Suppressor macrophage treated with lipopolysaccharide for 4 hours (primary cell): ENCODE measurements at places on chromosomes 3 and 15.

- no peak for DNase-seq
Observed at GRCh38 chr15:67132276-67132675, 66.9 kb downstream of the SMAD3 start.

DNA sequence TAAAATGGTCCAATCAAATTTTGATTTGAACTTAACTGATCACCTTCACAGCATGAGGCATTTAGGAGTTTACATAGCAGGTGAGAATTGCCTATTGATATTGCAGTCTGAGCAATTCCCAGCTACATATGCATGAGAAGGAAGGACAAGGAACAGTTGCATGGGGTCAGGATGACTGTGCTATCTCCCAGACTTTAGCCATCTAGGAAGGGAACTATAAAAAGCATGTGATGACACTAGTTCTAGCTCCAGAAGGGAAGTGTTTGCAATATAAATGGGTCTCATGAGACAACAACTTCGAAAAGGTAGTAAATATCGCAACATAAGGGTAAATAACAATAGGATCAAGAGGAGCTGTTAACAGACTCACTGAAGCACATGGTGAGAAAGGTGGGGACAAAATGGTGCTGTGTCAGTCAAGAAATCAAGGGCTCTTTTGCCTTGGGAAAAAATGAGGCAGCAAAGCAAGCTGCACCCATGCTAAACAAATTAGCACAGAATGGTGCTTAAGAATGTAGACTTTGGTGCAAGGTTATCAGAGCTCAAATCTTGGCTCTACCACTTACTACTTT lies 90.4 kb upstream of the SLC2A2 start:
- DNase-seq: no peak

- peak; percentile 34 for DNase-seq
Observed at GRCh38 chr15:99702895-99703602, 30.2 kb downstream of the LYSMD4 start.

DNA sequence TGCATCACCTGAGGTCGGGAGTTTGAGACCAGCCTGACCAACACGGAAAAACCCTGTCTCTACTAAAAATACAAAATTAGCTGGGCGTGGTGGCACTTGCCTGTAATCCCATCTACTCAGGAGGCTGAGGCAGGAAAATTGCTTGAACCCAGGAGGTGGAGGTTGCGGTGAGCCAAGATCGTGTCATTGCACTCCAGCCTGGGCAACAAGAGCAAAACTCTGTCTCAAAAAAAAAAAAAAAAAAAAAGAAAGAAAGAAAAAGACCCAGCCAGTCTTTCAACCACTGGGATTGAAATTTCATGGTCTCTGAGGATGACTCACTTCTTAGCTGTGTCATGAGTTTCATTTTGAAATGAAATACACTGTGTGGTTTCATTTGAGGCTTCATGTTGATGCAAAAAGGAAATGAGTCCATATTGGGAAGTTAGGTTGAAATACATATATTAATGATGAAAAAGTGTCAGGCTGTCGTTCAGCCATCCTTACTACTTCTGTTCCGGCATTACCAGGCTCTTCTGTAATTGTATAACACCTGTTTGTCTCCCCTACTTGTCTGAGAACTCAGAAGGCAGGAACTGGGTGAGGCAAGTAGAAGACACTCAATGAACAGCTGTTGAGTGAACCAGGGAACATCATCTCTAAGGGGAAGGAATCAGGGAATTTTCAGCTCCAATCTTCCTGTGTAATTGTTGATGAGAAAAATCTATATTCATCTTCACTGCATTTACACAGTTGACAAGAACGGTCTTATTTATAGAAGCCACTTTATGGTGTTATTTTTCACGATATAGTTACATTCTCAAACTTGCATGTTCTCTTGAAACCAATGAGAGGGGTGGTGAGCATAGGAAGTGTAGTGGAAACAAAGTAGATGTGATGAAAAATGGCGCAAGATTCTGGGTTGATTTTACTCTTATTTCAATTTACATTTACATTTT lies 87.4 kb downstream of the NFKBIZ start:
- peak; percentile 92 for DNase-seq

GRCh38 chr15:95850837-95851236 lies 479.7 kb upstream of the NR2F2 start:
- DNase-seq: no peak

DNA sequence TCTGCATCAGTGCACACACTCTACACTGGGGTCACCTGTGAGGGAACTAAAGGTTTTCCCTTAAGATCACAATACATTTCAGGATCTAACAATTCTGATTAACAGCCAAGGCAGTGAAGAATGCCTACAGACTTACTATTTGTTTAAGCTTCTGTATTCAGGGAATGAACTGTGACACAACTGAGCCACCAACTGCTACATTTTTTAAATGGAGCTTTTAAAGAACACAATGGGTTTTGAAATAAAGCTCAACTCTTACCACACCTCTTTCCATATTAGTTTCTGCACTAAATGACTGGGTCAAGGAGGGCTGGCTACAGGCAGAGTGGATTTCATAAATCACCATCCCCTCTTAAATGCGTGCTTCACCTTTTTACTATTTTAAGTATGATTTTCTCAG lies 100.2 kb downstream of the TMCC1 start:
- peak; percentile 44 for DNase-seq

DNA sequence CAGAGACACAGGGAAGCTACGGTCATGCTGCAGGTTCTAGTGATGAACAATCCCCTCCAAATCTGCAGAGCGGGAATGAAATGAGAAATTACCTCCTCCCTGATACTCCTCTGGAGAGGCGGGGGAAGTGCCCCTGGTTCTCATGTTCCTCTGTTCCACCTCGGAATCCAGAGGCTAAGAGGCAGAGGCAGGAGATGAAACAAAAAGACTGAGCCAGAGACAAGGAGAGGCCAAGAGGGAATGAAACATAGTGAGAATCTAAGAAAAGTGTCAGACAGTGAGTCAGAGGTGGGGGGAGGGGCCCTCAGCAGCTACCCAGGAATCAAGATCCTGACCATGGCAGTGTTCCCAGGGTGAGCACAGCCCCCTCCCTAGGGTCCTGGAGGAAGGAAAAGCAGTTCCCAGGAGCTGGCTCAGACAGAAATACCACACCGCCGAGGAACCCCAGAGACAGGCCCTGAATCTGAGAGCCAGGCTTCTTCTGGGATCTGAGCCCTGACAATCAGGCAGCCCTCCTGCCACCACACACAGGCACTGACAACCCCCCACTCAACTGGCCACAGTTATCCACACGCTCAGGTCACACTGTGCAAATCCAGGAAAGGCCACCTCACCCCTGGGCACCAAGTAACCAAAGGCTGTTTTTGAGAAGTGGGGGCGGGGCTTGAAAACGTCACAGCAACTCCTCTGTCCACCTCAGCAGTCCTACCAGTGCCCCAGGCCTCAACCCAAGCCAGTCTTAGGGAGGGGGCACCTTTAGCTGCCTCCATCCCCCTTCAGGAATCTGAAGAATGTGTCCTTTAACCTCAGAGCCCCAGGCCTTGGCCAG lies 2.4 kb downstream of the CSRNP1 start:
- peak; percentile 78 for DNase-seq

DNA sequence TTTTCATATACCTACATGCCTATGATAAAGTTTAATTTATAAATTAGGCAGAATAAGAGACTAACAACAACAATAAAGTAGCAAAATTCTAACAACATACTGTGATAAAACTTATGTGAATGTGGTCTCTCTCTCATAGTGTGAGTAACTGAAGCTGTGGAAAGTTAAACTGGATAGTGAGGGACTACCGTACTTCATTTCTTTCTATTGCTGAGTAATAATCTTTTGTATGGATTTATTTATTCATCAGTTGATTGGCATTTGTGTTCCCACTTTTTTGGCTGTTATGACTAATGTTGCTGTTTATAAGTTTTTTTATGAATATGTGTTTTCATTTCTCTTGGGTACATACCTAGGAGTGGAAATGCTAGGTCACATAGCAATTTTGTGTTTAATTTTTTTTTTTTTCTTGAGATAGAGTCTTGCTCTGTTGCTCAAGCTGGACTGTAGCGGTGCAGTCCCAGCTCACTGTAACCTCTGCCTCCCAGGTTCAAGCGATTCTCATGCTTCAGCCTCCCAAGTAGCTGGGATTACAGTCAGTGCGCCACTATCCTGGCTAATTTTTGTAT lies 41.0 kb downstream of the RNF111 start:
- no peak for DNase-seq

GRCh38 chr15:72970933-72971760 lies 81.1 kb upstream of the NEO1 start:
- no peak for DNase-seq

GRCh38 chr3:183734750-183735494 lies 37.3 kb downstream of the YEATS2 start:
- DNase-seq: no peak

DNA sequence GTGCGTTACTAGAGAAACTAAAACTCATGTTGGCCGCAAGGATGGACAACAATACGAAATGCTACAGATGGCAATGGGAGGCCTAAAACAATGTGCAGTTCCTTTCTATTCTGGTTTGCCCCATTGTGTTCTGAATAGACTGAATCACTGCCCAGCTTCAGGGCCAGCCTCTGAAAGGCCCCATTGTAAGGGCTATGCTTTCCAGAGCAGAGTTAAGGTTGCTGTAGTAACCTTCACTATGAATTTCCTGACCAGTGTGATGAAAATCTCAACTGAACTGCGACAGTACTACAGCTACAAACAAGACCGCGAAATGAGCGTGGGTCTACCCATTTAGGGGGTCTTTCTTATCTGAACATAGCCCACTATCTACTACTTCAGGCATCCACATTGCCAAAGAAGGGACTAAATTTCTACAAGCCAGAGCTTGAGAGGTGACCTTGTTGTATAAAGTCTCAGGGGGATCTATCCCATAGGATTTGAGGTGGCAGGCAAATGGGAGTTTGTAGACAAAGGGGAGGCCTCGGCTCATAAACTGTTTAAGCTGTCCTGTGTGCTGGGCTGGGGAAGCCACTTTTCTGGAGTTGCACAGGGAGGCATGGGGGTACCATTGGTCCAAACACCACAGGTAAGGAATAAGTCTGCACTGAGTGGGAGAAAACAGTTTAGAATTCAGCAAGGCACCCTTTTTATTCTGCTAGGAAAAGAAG lies 80.1 kb downstream of the MYO1E start:
- no peak for DNase-seq

DNA sequence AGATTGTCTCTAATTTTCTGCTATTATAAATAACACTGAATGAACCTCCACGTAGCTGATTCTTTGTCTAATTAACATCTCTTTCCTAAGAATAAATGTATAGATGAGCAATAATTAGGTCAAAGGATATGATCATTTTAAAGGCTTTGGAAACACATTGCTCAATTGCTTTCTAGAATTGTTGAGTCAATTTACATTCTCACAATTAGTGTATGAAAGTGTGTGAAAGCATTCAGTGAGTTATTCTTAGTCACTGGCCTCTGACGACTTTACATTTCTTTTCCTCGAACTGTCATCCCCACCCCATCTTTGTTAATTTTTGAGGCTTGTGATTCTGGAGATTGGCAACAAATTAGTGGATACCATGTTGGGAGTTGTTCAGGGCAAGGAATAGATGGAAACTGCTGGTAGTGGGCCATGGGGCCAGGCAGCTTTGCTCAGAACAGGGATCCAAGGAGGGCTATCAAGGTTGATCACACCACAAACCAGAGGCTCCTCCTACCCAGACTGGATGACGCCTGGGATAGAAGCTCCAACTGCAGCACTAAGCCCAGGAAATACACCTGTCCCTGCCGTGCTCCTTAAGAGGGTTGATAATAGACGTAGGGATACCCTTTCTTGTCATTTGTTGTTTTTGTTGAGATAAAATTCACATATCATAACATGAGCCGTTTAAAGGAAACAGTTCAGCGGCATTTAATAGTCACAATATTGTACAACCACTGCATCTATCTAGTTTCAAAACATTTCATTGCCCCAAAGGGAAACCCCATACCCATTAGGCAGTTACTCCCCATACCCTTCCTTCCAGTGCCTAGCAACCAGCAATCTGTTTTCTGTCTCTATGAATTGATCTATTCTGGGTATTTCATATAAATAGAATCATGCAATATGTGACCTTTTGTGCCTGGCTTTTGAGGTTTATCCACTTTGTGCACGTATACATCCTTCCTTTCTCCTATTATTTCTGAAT lies 27.9 kb downstream of the EIF1B start:
- no peak for DNase-seq

- no peak for DNase-seq
Observed at GRCh38 chr15:98139337-98139736, 178.8 kb downstream of the ARRDC4 start.

DNA sequence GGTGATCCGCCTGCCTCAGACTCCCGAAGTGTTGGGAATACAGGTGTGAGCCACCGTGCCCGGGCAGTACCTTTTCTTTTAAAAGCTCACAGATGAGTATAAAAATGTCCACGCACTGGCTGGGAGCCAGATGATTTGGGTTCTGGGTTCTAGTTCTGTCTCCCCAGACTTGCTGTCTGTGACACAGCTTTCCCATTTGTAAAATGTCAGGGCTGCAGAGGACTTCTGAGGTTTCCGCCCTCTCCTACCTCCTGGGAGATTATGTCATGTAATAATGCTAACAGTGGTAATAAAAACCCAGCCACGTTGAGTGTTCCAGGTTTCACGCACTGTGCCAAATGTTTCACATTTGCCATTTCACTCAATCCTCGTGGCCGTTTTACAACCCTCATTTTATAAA lies 1.3 kb upstream of the PPP4R2 start:
- no peak for DNase-seq

DNA sequence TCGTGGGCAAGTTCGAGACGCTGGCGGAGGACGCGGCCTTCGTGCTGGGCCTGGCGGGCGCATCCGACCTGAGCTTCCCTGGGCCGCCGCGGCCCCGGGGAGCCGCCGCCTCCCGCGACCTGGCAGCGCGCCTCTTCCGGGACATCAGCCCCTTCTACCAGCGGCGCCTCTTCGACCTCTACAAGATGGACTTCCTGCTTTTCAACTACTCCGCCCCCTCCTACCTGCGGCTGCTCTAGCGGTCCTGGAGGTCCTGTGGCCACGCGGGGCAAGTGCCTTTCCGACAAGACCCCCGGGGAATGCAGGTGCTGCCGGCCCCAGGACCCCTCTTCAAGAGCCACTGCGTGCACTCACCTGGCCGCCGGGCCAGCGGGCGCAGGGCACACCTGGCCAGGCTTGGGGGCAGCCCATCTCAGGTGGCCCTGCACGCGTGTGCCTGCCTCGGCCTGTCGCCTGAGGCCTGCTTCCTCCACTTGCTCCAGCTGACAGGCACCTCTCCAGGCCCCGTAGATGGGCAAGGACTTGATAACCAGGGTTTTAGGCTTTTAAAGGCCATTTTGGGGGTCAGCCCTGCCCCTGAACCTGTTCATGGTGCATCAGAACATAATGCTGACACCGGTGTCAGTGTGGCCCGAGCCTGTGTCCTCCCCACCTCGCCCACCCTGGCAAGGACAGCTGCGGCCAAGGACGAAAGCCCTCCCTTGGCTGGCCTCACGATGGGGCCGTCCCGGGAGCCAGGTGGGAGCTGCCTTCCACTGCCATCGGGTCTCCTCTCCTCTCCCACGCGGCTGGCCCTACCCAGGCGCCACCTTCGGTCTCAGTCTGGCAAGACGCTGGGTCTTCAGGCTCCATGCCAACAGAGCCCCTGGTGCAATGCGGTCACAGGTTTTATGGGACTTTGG lies 16.1 kb downstream of the C3orf22 start:
- DNase-seq: no peak

DNA sequence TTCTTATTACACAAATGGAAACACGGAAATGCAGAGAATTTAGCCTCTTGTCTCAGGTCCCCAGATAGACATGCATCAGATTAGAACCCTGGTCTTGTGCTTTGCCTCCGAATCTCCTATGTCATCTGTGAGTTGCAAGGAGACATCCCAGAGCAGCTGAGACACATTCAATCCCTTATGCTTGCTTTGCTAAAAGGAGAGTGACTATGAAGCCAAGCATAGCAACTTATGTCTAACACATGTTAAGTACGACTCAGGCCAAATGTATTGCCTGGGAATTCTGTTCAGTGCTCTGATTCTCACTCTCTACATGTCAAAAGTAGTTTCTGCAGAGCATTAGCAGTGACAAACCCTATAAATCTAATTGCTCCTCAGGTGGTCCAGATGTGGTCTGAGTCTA lies 30.6 kb upstream of the LRRC3B start:
- DNase-seq: no peak
